ENCODE measurements at places on chromosomes 11 and 22.
A peak's percentile ranks its signal among the peaks of the same experiment; 100 is the strongest.

- no peak for DNase-seq
Observed at GRCh38 chr11:91404344-91404743, 820.3 kb upstream of the FAT3 start.

DNA sequence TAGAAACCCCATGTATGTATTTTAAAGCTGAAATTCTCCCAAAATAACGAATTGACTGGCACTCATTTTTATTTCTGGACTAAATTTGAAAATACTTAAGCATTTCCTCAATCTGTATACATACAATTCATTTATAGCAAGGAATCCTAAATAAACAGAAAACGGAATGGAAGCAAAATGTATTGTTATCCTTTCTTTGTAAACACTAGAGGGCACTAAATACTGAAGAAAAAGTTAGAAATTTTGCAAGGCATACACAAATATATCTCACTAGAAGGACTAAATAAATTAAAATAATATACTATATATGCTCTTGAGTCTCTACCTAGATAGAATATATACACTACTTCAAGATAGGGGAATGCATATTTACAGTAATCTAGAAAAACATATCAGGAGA lies 23.1 kb upstream of the ANO5 start:
- peak; percentile 44 for DNase-seq

- DNase-seq = no peak
Observed at GRCh38 chr11:19546325-19546724, 166.3 kb upstream of the NAV2 start.

DNA sequence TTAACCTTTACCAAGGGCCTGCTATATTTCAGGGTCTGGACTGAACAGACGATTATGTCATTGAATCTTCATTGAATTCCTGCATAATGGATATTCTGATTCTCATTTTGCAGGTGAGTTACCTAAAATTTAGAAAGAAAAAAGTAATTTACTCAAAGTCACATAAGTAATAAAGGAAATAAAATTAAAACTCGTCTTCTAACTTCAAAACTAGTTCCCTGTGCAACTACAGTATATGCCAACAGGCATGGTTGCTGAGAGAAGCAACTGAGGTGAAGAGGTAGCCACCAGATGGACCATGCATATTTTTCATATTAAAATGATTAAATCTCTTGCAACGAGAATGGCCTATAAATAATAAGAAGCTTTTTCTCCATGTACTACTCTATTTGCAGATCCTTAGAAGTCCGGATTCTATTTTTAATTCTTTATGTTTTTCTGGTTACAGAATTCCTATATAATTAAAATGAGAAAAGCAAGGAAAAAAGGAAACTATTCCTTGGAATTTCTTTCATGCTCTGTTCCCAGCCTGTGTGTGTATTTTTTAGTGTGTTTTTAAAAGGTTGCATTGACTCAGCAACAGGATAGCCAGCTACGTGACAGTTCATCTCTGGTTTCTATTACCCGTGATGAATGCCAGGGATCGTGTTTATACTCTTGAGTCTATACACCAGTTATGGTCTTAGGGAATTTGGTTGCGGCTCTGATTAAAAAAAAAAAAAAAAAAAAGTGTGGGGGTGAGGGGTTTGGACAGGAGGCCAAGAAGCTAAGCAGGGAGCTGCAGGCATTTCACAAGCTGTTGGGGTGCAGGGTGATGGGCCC lies 186.8 kb downstream of the ETS1 start:
- no peak for DNase-seq

DNA sequence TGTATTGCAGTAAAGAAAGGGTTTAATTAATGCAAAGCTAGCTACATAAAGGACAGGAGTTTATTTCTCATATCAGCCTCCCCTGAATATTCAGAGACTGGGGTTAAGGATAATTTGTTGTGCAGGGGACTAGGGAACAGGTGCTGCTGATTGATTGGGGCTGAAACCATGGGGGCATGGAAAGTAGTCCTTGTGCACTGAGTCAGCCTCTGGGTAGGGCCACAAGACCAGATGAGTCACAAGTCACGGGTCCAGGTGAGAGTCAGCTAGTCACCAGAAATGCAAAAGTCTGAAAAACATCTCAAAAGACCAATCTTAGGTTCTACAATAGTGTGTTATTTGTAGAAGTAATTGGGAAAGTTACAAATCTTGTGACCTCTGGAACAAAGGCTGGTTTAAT lies 32.9 kb upstream of the SYT13 start:
- DNase-seq = no peak

DNA sequence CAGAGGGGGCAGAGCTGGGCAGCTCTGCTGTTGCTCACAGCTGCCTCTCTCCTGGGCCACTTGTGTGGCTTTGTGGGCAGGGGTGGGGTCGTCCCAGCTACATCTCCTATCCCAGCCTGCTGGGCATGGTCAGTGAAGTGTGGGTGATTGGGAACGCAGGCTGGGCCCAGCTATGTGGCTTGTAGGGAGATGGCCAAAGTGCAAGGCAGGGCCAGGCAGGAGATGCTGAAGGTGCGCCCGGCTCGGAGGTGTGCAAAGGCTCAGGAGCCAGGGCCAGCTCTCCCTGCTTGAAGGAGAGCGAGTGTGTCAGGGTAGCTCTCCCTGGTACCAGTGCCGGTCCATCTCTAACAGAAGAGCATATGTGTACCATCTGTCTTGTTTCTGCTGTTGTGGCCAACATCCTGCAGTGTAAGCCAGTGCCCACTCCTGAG lies 8.4 kb upstream of the RANBP1 start:
- no peak for DNase-seq

DNA sequence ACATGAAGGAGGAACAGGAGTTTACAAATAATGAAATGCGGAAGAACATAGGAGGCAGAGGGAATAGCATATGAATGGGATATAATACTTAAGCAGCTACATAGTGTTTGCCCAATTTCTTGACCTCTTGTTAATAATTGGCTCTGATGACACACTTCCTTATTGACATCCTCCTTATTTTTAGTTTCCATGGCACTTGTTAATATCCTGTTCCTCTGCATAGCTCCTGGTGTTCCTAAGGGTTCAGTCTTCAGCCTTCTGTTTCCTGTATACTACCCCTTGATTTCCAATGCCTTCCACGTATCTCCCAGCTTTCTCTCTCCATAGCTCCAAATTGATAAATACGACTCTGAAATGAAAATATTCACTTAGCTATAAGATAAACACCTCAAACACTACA lies 663.8 kb upstream of the API5 start:
- no peak for DNase-seq

DNA sequence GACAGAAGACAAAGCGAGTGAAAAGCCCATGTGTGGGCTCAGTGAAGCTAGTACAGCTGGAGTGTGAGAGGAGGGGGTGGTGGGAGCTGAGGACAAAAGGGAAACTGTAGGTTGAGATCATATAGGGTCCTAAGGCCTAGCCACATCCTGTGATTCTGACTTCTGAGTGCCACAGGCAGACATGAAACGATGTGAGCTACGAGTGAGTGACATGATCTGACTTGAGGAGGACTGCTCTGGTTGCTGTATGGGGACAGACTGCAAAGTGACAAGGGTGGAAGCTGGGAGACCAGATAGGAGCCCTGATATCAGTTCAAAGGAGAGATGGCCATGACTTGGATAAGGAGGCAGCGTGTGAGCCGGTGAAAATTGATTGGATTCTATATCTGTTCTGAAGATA lies 85.4 kb downstream of the MICAL2 start:
- no peak for DNase-seq

GRCh38 chr11:47716692-47717091 lies 1.5 kb upstream of the AGBL2 start:
- no peak for DNase-seq

DNA sequence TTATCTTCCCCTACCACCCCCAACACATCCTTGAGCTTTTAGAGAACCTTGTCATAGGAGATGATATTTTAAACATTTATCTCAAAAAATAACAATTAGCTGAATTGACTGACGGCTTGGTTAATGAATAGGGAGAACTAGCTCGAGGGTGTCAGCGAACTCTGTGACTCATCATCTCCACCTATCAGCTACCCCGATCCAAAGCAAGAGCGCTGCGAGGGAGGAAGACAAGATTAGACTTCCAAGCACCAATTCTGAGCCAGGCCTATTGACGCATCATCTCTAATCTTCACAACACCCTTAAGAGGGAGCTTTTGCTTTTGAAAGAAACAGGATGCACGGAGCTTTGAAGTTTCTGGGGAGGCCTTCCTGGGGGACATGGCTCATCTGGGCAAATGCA lies 51.0 kb upstream of the GALNT18 start:
- no peak for DNase-seq

DNA sequence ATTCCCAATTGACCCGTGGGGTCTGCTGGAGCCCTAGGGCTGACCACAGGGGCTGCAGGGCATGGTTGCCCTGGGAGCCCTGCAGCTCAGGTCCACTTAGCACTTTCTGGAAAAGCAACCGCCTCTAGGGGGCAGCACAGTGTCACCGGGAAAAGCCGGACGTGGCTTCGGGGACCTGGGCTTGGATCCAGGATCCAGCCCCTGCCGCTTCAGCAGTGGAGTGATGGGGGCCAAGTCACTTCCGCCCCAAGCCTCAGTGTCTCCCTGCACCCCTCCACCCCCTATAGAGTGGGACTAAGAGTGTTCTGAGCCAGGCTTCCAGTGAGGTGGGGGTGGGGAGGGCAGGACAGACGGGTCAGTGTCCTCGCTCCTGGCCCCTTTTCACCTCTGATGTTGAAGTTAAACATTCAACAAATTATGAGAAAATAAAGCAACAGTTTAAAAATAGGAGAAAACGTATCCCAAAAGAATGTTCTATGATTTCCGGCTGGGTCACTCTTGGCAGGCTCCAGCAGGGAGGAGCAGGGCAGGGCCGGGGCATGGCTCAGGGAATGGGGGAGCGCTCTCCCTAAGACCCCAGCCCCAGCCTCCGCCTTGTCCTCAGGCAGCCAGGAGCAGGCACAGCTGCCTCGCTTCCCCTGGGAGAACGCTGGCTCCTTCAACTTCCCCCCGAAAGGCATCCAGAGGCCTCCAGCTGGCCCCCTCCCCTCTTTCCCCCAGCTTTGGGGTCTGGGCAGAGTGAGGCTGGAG lies 96.5 kb upstream of the FGF3 start:
- DNase-seq = no peak

DNA sequence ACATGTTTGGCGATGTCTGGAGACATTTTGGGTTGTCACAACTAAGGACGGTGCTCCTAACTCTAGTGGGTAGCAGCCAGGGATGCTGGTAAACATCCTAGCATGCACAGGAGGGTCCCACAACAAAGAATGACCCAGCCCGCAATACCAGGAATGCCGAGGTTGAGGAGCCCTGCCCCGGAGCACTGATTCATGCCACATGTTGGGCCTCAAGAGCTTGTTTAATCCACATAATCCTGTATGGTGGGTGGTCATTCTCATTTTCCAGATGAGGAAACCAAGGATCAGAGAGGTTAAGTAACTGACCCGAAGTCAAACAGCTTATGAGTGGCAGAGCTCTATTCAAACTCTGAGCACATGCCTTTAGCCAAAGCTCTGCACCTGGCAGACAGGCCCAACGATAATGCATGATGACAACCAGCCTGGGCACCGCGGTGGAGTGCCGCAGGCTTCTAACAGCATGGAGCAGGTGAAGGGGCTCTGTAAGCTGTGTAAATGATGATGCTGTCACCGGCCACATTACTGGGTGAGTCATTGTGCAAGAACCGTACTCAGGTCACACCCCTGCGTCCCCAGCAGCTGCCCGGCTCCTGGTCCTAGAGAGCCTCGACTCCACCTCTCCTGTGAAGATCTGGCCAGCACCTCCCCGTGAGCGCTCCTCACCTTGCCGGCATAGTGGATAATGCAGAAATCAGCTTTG lies 58.6 kb downstream of the APOL1 start:
- DNase-seq = no peak

GRCh38 chr11:88474655-88475054 lies 137.1 kb upstream of the CTSC start:
- DNase-seq = no peak

- DNase-seq = peak; percentile 63
Observed at GRCh38 chr11:79600711-79601110, 159.9 kb upstream of the TENM4 start.

GRCh38 chr22:46971099-46971763 lies 208.8 kb downstream of the TBC1D22A start:
- DNase-seq = no peak

- no peak for DNase-seq
Observed at GRCh38 chr22:39818094-39818493, 75.5 kb downstream of the ENTHD1 start.

GRCh38 chr11:73177778-73178539 lies 35.8 kb upstream of the FCHSD2 start:
- DNase-seq = peak; percentile 46

DNA sequence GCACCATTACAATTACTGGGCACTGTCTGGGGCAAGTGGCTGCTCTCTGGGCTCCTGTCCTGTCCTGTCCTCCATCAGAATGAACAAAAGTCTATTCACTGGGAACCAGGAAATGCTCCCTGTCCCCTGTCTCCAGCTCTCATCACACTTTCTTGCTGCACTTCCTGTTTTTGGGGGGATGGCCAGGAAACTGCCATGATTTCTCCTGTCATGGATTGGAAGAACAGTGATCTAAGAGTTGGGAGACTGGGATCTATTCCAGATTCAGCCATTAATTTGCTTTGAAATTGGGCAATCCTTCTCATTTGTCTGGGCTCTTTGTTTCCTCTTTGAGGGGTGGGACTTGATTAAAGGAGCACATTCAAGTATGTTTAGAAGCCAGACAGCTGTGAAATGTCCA lies 61.4 kb upstream of the KIRREL3 start:
- DNase-seq = no peak

DNA sequence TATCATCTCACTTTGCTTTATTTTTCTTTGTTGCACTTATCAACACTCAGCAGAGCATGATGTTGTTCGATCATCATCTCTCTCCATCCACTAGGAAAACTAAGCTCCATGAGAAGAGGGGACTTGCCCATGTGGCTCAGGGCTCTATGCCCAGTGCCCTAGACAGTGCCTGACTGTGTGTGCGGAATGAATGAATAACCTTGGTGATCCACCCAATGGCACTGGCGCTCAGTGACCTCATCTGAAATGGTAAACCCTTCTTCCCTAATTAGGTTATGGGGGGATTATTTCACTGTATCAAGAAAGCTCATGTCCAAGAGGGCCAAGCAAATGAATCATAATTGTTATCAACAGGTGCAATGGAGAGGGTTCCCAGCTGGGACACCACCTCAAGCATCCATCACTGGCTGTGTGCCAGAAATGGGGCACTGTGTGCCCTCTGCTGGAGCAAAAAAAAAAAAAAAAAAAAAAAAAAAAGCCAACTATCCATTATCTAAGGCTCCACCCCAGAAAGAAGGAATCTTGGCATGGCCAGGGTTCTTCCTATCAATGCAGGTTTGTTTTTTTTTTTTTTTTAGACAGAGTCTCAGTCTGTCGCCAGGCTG lies 172.6 kb downstream of the LARGE1 start:
- no peak for DNase-seq

- DNase-seq = no peak
Observed at GRCh38 chr11:75325713-75326438, 25.6 kb downstream of the ARRB1 start.

- DNase-seq = no peak
Observed at GRCh38 chr22:37079668-37080171, 28.2 kb downstream of the KCTD17 start.

- no peak for DNase-seq
Observed at GRCh38 chr22:39292561-39293074, 26.8 kb downstream of the RPL3 start.

GRCh38 chr11:19183646-19184045 lies 18.1 kb downstream of the CSRP3 start:
- DNase-seq = no peak

GRCh38 chr11:110896358-110896757 lies 184.1 kb upstream of the ARHGAP20 start:
- DNase-seq = no peak

- DNase-seq = no peak
Observed at GRCh38 chr22:47736186-47737034, 974.0 kb downstream of the TBC1D22A start.
